A549 treated with GW870086 at 1 μM for 4 hours (cell line): ENCODE measurements at places on chromosomes 2 and 18. TPM values are rescaled to one million over a fixed set of nuclear protein-coding genes. Genes with fewer than 3 reads are reported as not detected.

Gene CHRNG
- total RNA-seq = not detected in 5 replicates

Gene FLACC1
- total RNA-seq = 0.19 to 0.22 TPM in 2 of 5 replicates, not detected in the others

Gene STEAP3
- 52.3 to 66.5 TPM (median 62.4 TPM) in 5 replicates for total RNA-seq

Gene MC4R
- not detected in 5 replicates for total RNA-seq

Gene PIEZO2
- total RNA-seq = 0.58 to 1.2 TPM (median 0.66 TPM) in 5 replicates

Gene GALNT3
- 0.13 TPM in 1 of 5 replicates, not detected in the others for total RNA-seq

Gene UGT1A10
- total RNA-seq = 0.07 to 0.49 TPM (median 0.11 TPM) in 4 of 5 replicates, not detected in the other

Gene ASIC4
- total RNA-seq = 0.11 to 0.15 TPM (median 0.14 TPM) in 3 of 5 replicates, not detected in the others

Gene ASB18
- 0.03 TPM in 1 of 5 replicates, not detected in the others for total RNA-seq

Gene CNGA3
- total RNA-seq = 0.03 to 0.06 TPM in 2 of 5 replicates, not detected in the others

Gene SULT1C4
- total RNA-seq = not detected in 5 replicates

Gene CDH19
- 0.52 to 1.2 TPM (median 1.0 TPM) in 5 replicates for total RNA-seq

Gene ZRANB3
- total RNA-seq = 4.3 to 6.6 TPM (median 6.2 TPM) in 5 replicates

Gene MFF
- total RNA-seq = 103 to 109 TPM (median 108 TPM) in 5 replicates

Gene SLC4A5
- 0.11 to 0.47 TPM (median 0.20 TPM) in 5 replicates for total RNA-seq

Gene LRRTM1
- total RNA-seq = not detected in 5 replicates

Gene TEKT4
- not detected in 5 replicates for total RNA-seq

Gene PSD4
- total RNA-seq = 10.8 to 13.2 TPM (median 12.7 TPM) in 5 replicates

Gene INHBB
- 20.3 to 31.5 TPM (median 23.1 TPM) in 5 replicates for total RNA-seq

Gene BCL2
- 0.44 to 0.66 TPM (median 0.49 TPM) in 5 replicates for total RNA-seq

Gene RAB11FIP5
- total RNA-seq = 32.5 to 35.9 TPM (median 34.1 TPM) in 5 replicates

Gene UGT1A5
- total RNA-seq = 0.09 to 0.13 TPM in 2 of 5 replicates, not detected in the others

Gene CCDC85A
- 0.10 to 0.23 TPM (median 0.19 TPM) in 5 replicates for total RNA-seq

Gene AGXT
- not detected in 5 replicates for total RNA-seq

Gene IL1RN
- 0.10 to 0.62 TPM (median 0.53 TPM) in 5 replicates for total RNA-seq

Gene HOXD4
- 0.27 to 0.71 TPM (median 0.47 TPM) in 5 replicates for total RNA-seq

Gene GRHL1
- 0.65 to 1.4 TPM (median 0.85 TPM) in 5 replicates for total RNA-seq

Gene KIAA2012
- total RNA-seq = not detected in 5 replicates

Gene MROH2A
- 0.09 to 0.21 TPM (median 0.12 TPM) in 3 of 5 replicates, not detected in the others for total RNA-seq

Gene USP14
- total RNA-seq = 59.1 to 68.1 TPM (median 65.4 TPM) in 5 replicates

Gene AQP12B
- not detected in 5 replicates for total RNA-seq

Gene VAMP8
- total RNA-seq = 15.8 to 18.4 TPM (median 17.3 TPM) in 5 replicates

Gene RPRD1A
- total RNA-seq = 17.4 to 24.2 TPM (median 22.3 TPM) in 5 replicates

Gene SNRNP27
- 45.9 to 79.0 TPM (median 52.2 TPM) in 5 replicates for total RNA-seq

Gene WDR33
- total RNA-seq = 20.9 to 26.9 TPM (median 25.5 TPM) in 5 replicates

Gene UGT1A4
- not detected in 5 replicates for total RNA-seq

Gene CD8B
- total RNA-seq = not detected in 5 replicates

Gene DYSF
- 0.50 to 0.97 TPM (median 0.70 TPM) in 5 replicates for total RNA-seq

Gene PRKAG3
- total RNA-seq = not detected in 5 replicates

Gene THUMPD2
- 13.0 to 15.0 TPM (median 14.5 TPM) in 5 replicates for total RNA-seq

Gene DSG1
- total RNA-seq = not detected in 5 replicates

Gene TRABD2A
- total RNA-seq = 8.4 to 13.6 TPM (median 13.4 TPM) in 5 replicates

Gene RND3
- total RNA-seq = 44.2 to 54.3 TPM (median 48.1 TPM) in 5 replicates

Gene ACVR1C
- total RNA-seq = 0.03 to 0.05 TPM in 2 of 5 replicates, not detected in the others

Gene CD207
- not detected in 5 replicates for total RNA-seq

Gene EPB41L5
- 3.3 to 5.8 TPM (median 4.8 TPM) in 5 replicates for total RNA-seq

Gene BOLL
- not detected in 5 replicates for total RNA-seq

Gene MYCN
- 0.05 TPM in 1 of 5 replicates, not detected in the others for total RNA-seq

Gene EVX2
- total RNA-seq = not detected in 5 replicates

Gene ASB1
- total RNA-seq = 34.1 to 57.1 TPM (median 55.9 TPM) in 5 replicates

Gene SPP2
- not detected in 5 replicates for total RNA-seq
